ENCODE measurements at places on chromosomes 1 and 21. TPM values are rescaled to one million over a fixed set of nuclear protein-coding genes. Genes with fewer than 3 reads are reported as not detected.

- no peak for DNase-seq
Observed at GRCh38 chr1:112492076-112492475, 16.7 kb upstream of the WNT2B start.

DNA sequence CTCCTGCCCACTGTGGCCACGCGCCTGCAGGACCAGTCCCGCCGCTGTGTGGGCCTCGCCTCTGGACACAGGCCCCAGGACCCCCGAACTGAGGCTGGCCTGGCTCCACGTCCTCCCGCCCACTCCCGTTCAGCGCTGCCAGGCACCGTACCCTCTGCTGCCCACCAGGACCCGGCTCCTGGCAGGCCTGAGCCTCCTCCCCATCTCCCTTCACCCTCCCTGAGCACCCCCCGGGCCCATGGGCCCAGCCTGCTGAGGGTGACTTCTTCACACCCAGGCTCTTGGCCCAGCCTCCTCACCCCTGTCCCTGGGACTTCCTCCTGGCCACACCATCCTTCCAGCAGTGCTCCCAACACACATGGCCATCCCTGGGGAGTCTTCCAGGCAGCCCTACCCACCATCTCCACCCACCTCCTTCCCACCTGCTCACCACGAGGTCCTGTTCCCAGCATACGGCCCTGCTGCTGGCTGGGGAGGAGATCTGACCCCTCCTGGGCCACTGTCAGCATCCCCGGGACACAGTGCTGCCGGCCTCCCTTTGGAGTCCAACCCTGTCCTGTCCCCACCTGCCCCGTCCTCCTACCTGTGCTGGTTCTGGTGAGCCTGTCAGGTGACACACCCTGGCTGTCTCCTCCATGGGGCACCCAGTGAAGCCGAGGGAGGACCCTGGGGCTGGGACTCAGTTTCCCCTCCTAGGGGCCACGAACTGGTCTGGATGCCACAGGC lies 53.7 kb downstream of the SLX9 start:
- no peak for DNase-seq

Gene TENT5C
- 36.3 TPM for total RNA-seq

Gene KLHDC8A
- total RNA-seq, result not detected

GRCh38 chr1:25099343-25099951 lies 132.9 kb downstream of the SYF2 start:
- DNase-seq, result peak; percentile 69

GRCh38 chr1:247530785-247531184 lies 5.5 kb downstream of the OR2C3 start:
- no peak for DNase-seq
